T follicular helper cell (primary cell): ENCODE measurements at places on chromosomes 3 and 15.
A peak's percentile ranks its signal among the peaks of the same experiment; 100 is the strongest.

DNA sequence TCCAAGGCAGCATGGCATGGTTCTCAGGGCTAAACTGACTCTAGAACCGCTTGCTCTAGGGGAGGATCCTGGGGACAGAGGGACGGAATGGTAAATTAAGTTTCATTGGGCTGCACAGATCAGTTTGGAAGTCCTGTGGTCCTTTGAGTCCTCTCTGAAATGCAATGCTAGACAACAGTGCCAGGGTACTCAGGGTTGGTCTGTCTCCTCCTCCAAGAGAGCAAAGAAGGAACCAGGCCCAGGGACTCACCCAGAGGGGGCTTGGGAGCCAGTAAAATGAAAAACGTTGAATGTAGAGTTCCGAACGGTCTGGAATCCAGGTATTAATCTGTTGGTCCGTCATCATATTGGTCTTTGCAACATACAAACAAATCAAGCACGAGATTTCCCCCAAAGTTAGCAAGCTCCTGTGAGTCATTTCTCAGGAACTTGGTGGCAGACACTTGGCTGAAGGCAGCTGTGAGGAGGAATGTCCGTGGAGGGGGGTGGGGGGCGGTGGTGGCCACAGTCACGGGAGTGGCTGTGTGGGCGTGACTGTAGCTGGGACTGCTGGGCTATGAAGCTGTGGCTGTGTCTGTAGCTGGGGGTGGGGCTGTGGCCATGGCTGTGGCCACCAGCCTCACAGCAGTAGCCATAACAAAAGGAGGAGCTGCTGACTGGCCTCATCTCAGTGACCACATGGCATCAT is 361.0 kb downstream of the SHQ1 start:
- DNase-seq: no peak

GRCh38 chr3:133468251-133468721 is 68.4 kb downstream of the BFSP2 start:
- DNase-seq: no peak

DNA sequence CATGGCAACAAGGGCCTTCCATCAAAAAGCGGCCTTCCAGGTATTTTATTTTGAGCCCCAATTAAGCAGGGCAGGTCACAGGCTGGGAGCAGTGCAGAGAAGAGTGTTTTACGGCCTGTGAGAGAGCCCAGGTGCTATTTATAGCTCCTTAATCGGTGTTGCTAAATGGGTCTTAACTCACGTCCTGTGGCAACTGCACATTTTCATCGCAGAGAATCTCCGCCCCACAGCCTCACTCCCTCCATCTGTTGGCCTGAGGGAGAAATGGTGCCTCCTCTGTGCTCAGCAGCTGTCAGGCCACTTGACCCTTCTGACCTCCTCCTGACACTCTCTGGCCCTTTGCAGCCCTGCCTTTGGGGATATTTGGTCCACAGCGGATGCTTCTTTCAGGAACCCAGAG is 58.6 kb downstream of the SPSB4 start:
- DNase-seq: no peak

- DNase-seq: no peak
Measured at GRCh38 chr3:61871644-61872043, 310.3 kb downstream of the PTPRG start.

GRCh38 chr3:47802734-47803479 is at the start of gene DHX30:
Gene DHX30, plus strand, starts transcription at chr3:47803138. Its CDS starts 7,546 bp downstream, at chr3:47810684.
- DNase-seq: peak; percentile 75

DNA sequence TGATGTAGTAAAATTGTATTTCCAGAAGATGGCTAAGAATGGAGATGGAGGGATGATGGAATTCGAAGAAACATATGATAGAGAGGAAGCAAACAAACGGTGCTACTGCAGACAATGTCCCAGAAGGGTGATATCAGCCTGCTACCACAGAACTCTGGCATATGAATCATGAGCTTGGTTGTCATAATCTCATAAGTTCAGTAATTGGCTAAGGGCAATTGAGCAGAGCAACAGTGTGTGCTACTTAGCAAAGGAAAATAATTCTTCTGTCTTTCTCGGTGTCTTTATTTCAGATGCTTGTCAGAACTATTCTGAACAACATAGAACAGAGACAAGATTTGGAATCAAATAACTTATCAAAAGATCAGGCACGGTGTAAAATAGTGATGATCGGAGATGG is 407.3 kb downstream of the GBE1 start:
- DNase-seq: no peak

- DNase-seq: no peak
Measured at GRCh38 chr3:150975086-150975991, 2.8 kb upstream of the CLRN1 start.

GRCh38 chr3:90010341-90010740 is 902.9 kb downstream of the EPHA3 start:
- DNase-seq: no peak

GRCh38 chr3:100465892-100466777 is 26.3 kb upstream of the TMEM45A start:
- DNase-seq: no peak

GRCh38 chr15:99410477-99410876 is 155.3 kb upstream of the MEF2A start:
- DNase-seq: no peak

DNA sequence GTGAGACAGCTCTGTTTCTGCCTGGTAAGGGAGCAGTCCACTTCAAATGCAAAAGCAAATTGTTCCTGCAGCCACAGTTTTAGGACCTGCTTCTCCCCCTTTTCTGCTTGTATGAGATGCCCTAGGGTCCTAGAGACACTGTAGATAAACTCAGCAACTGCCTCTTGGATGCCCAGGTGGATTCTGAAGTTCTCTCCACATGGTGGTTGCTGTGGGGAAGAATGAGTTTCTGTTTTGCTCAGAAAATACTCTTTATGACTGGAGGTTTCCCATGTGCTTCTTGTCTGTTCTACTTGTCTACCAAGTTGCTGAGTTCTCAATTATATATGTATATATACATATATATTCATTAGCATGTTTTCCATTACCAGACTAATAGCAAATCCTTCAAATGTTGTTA is 5.6 kb upstream of the ZNF80 start:
- DNase-seq: no peak

GRCh38 chr3:143331350-143331749 is 211.8 kb downstream of the CHST2 start:
- no peak for DNase-seq

DNA sequence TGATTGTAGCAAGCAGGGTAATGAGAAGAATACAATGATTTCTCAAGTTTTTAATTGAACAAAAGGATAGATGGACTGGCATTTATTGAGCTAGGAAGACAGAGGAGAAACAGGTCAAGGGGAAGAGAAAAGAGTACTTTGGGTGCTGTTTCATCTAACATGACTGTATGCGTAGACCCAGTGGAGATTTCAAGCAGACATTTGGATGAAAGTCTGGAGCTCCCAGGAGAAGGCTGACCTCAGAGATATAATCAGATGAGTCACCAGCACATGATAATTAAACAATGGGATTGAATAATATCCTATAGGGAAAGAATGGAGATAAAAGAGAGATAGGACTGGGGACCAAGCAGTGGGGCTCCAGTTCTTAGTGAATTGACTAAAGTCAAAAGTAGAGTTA is 194.9 kb downstream of the ARRDC4 start:
- DNase-seq: no peak

GRCh38 chr3:128813097-128813496 is 66.3 kb upstream of the ACAD9 start:
- no peak for DNase-seq

- no peak for DNase-seq
Measured at GRCh38 chr3:13815088-13815683, 64.7 kb downstream of the WNT7A start.

DNA sequence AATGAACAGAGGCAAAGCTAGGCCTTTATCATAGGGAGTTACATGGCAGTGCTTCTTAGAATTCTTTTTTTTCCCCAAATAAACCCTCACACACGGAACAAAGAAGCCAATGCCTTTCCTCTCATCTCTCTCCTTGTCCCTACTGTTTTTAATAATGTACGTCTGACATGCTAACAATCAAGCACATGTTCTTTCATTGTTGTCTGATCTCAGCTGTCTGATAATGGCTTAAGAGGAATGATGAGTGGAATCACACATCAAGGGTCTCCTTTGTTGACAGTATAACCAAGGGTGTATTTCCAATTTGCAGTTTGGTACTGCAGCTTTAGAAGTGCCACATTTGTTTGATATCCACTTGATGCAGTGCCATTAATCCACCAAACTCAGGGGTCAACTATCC is 34.8 kb upstream of the EPHA3 start:
- DNase-seq: no peak

- no peak for DNase-seq
Measured at GRCh38 chr3:56976651-56977560, 83.6 kb upstream of the SPATA12 start.

GRCh38 chr3:42730294-42730693 is 27.7 kb upstream of the HHATL start:
- DNase-seq: no peak

- DNase-seq: no peak
Measured at GRCh38 chr3:63977893-63978292, 45.4 kb downstream of the PSMD6 start.

DNA sequence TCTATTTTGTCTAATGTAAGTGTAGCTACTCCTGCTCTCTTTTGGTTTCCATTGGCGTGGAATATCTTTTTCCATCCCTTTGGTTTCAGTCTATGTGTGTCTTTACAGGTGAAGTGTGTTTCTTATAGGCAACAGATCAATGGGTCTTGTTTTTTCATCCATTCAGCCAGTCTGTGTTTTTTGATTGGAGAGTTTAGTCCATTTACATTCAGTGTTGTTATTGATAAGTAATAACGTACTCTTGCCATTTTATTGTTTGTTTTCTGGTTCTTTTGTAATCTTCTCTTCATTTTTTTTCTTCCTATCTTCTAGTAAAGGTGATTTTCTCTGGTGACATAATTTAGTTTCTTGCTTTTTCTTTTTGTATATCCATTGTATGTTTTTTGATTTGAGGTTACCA is 97.1 kb downstream of the GLDN start:
- no peak for DNase-seq

DNA sequence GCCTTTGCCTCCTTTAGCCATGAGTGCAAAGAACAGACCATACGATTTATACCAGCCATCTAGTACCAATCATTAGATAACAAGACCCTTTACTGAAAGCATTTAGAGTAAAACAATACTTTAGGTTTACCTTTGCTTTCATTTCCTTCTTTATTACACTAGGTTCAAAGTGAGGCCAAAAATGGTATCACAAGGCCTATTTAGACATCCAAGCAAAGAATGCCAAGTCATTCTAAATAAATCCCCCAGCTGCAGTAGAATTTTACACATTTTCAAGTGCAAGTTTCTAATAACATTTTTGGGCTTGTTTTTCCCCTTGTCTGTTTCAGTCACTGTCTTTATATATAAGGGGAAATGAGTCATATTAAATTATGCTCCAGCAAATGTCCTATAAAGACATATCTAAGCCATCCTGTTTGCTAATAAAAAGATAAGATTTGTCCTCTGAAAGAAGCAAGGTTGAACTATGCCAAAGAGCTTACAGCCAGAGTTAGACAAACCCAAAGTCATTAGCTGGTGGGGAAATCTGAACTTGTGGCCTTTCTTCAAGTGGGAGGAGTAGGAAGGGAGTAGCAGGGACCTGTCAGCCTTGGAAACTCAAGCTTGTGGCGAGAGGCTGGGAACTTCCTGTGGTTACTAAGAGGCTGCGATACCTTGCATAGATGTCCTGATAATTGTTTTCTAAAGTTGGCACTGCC is 232.7 kb downstream of the MECOM start:
- DNase-seq: no peak

DNA sequence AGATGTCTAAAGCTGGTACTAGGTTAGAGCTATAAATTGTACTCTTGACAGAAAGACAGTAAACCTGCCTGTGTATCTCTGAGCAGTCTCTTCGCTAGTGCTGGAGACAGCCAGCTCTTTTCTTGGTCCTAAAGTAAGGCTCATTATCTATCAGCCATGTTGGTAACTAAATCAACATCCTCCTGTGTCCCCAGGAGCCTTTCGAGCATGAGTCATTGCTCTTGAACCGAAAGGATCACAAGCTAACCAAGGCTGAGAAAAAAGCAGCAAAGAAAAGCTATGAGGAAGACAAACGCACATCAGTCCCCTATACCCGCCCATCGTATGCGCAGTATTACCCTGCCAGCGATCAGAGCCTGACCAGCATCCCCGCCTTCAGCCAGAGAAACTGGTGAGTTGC is 25.0 kb upstream of the TEX264 start:
- no peak for DNase-seq

- DNase-seq: no peak
Measured at GRCh38 chr3:33808559-33808958, 10.1 kb downstream of the PDCD6IP start.

DNA sequence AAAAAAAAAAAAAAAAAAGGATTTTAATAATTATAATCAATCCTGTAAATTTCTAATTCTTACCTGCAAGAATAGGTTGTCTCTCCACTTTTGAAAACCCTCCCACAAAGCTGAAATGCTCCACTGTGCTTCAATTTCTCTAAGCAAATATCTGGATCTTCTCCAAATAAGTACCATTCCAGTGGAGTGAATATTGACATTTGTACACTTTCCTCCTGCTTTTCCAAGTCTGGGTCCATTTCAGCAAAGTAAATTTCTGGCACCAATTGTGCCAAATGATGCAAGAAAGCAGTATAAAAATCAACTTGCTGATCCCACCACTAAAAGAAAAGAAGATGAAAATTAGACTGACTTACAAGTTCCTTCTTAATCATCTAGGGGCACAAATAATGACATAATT is 19.9 kb downstream of the UBR1 start:
- no peak for DNase-seq

DNA sequence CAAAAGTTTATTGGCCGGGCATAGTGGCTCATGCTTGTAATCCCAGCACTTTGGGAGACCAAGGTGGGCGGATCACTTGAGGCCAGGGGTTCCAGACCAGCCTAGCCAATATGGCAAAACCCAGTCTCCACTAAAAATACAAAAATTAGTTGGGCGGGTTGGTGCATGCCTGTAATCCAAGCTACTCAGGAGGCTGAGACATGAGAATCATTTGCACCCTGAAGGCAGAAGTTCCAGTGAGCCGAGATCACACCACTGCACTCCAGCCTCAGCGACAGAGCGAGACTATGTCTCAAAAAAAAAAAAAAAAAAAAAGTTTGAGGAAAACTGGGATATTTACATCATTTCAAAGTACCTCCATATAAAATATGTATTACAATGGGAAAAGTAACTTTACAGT is 40.4 kb downstream of the ETFA start:
- no peak for DNase-seq

GRCh38 chr3:122100591-122101463 is 45.7 kb downstream of the CD86 start:
- no peak for DNase-seq

GRCh38 chr15:39079296-39079847 is 501.5 kb upstream of the THBS1 start:
- no peak for DNase-seq

DNA sequence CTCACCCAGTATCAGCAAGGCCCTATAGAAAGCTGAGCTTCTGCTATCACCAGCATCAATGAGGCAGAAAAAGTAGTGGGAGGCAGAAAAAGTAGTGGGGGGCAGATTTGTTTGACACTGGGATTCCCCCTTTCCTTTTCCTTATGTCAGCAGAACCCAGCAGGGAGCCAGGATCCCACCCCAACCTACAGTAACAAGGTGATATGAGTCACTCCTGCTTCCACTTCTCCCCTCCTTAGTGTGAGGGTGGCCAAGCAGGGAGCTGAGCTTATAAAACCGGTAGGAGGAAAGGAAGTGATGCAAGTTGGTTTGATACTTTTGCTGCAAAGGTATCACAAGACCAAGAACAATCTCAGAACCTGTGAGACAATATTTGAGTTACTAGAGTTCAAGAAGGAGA is 128.7 kb downstream of the SCAPER start:
- no peak for DNase-seq
